Activated CD4-positive, alpha-beta memory T cell treated with anti-CD3 and anti-CD28 coated beads, Interleukin-2, amount 10 ng/mL, durations not matched to agents 7 days and 5 days (primary cell): ENCODE measurements at places on chromosomes 11 and 22. TPM values are rescaled to one million over a fixed set of nuclear protein-coding genes. Genes with fewer than 3 reads are reported as not detected.

Gene C1QTNF6
- 10.2 TPM for total RNA-seq

Gene PRODH
- total RNA-seq: 0.25 TPM

DNA sequence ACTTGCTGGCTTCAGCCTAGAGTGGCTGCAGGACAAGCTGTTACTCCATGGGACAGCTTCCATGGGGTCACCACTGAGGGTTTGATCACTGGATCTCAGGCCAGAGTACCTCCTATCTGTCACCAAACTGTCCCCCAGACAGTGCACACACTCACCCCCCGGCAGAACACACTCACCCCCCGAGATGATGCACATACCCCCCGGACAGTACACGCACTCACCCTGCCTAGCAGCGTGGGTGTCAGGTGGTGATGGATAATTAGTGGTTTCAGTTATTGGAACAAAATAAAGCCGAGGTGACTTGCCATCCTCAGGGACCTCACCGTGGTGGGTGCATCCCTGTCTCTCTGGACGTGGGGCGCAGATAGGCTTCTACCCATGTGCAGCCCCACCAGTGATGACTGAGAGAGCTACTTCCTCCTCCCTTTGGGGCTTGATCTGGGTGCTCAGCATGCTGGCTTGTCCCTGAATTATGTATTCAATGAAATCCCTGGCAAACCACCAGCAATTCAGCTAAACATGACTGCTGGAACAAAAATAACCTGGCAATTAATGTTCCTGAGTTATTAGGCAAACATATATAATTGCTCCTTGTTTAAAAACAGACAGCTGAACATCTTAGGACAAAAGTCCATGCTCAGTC lies 18.9 kb downstream of the TANGO2 start:
- H3K27me3 ChIP-seq: no peaks in the 10 kb centered on the region
- H3K4me1 ChIP-seq: peaks cover 23% of the 10 kb centered on the region
- DNase-seq: no peak
- H3K27ac ChIP-seq: no peak overlapping the region
- no peak overlapping the region for H3K4me3 ChIP-seq
- peaks cover 38% of the 10 kb centered on the region for H3K36me3 ChIP-seq

- no peak overlapping the region for H3K4me3 ChIP-seq
- H3K36me3 ChIP-seq: no peaks in the 10 kb centered on the region
- H3K27me3 ChIP-seq: no peaks in the 10 kb centered on the region
- no peaks in the 10 kb centered on the region for H3K4me1 ChIP-seq
- no peak overlapping the region for H3K27ac ChIP-seq
Observed at GRCh38 chr11:96943970-96944369, 554.2 kb downstream of the JRKL start.

GRCh38 chr22:39418696-39419095 lies 19.1 kb downstream of the TAB1 start:
- peaks cover 31% of the 10 kb centered on the region for H3K36me3 ChIP-seq
- peaks cover 6% of the 10 kb centered on the region for H3K4me1 ChIP-seq
- DNase-seq: no peak
- H3K27ac ChIP-seq: no peak overlapping the region

GRCh38 chr11:85096939-85097338 lies 530.2 kb downstream of the DLG2 start:
- H3K4me1 ChIP-seq: no peaks in the 10 kb centered on the region
- H3K36me3 ChIP-seq: no peaks in the 10 kb centered on the region
- DNase-seq: no peak
- H3K27me3 ChIP-seq: no peaks in the 10 kb centered on the region
- no peak overlapping the region for H3K27ac ChIP-seq

DNA sequence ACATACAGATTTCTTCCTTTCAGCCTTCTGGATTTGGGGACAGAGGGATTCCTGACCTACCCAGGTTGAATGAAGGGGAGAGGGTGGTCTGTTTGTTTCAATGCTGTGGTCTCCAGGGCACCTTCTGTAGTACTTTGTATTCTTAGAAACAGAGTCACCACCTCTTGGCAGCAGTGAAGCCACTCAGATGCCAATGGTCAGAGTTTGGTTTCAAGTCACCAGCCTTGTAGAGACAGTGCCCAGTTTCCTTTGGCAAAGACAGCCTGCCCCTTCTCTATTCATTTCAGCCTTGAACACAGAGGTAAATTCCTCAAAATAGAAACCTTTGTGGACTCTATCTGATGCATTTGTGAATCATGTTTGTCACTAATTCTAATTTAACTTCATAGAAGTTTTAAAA lies 111.7 kb upstream of the RASSF10 start:
- no peak overlapping the region for H3K27ac ChIP-seq
- no peak for DNase-seq
- H3K4me3 ChIP-seq: no peak overlapping the region
- no peaks in the 10 kb centered on the region for H3K36me3 ChIP-seq
